ENCODE measurements at places on chromosomes 2 and 18.

DNA sequence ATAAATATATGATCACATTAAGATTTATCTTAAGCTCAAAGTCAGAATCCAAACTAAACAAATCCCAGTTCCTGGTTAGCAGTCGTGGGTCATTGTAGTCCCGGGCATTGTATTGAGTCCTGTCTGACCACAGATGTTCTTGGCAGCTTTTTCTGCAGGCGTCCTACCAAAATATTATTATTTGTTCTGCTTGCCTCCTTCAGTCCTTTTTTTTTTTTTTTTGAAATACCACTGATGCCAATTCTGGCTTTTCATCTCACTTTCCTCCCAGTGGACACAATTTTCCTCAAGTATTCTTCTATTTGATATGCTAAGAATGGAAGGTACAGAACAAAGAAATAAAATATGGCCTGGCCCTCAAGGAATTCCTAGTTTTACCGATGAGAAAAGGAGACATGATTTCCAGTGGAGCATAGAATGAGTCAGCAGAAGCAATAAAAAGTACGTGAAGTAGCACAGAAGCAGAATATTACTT is 151.6 kb downstream of the CSRNP3 start:
- DNase-seq = no peak

DNA sequence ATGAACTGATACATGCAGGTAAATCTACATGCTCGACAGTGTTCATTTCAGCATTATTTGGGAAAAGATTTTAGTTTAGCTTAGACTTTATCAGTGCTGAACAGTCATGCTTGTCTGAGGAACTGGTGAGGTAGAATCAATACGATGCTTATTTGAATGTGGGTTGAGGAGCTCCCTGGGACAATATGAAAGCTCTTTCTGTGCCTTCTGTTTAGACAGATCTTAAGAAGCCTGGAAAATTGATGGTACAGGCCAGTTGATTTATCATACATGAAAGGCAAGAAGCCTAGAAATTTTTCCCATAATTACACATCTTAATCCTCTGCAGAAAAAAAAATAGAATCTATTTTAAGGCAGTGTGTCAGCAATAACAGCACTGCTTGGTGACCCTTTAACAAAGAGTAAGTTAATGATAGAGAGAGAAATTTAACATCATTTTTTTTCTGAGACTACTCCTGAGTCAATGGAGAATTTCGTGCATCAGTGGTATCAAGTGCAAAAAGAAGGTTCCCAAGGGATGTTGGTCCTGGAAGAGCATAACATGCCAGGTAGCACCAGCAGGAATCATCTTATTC is 252.2 kb upstream of the CDH20 start:
- DNase-seq = no peak

GRCh38 chr2:68414452-68414851 is 49.4 kb downstream of the PLEK start:
- no peak for DNase-seq

GRCh38 chr2:138210487-138210886 is 246.2 kb downstream of the HNMT start:
- no peak for DNase-seq

DNA sequence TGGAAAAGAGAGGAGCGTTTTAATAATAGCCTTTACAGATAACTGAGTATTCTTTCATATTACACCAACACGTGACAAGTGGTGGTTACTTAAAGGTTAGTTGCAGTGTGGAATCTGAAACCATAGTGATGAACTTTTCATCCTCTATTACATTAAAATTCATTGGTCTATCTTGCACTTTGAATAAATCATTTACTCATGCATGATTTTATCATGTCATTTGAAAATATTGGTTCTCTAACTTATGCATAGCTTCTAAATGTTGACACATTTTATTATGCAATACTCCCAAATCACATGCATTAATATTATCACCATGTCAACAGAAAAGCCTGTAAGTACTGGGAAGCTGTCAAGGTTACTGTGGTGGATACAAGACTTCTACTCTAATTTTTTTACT is 1432.2 kb downstream of the LRP1B start:
- DNase-seq = no peak

- peak; percentile 58 for DNase-seq
These were observed 154.5 kb downstream of the RPIA start for GRCh38 chr2:88845772-88846661.

- no peak for DNase-seq
These were observed 5.6 kb upstream of the WDFY1 start for GRCh38 chr2:223950448-223951347.

Measured in GM20000 (cell line).